ENCODE measurements at places on chromosomes 12 and 14. TPM values are rescaled to one million over a fixed set of nuclear protein-coding genes. Genes with fewer than 3 reads are reported as not detected.
A peak's percentile ranks its signal among the peaks of the same experiment; 100 is the strongest.

Gene RTL1
- total RNA-seq = not detected

GRCh38 chr12:104275689-104276088 is 27.9 kb upstream of the EID3 start:
- DNase-seq = no peak

- peak; percentile 81 for DNase-seq
Measured at GRCh38 chr14:74501135-74501614, 7.6 kb downstream of the ISCA2 start.

- no peak for DNase-seq
Measured at GRCh38 chr12:54282949-54283593, 2.5 kb downstream of the HNRNPA1 start.

- DNase-seq = no peak
Measured at GRCh38 chr14:36672095-36672494, 10.4 kb downstream of the PAX9 start.

- no peak for DNase-seq
Measured at GRCh38 chr12:21459474-21459873, 22.0 kb downstream of the PYROXD1 start.

DNA sequence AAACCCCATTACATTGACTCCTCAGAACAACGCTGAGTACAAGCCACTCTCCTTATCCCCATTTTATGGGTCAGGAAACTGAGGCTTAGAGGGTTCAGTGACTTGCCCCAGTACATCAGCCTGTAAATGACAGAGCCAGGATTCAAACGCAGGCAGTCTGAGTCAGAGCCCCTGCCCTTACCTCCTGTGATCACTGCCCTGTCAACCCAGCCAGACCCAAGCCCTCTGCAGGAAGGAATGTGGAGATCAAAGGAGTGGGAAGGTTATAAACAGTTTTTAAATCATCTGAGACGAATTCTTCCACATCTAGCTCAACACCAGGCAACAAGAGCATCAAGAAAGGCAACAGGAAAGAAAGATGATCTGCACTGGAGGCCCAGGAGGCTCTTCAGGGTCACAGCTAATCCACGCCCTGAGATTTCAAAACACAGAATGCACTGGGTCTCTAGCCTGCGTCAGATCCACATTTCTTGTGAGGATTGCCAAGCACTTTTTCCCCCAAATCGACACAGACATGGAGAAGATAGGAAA is 38.5 kb downstream of the SPTB start:
- DNase-seq = no peak

DNA sequence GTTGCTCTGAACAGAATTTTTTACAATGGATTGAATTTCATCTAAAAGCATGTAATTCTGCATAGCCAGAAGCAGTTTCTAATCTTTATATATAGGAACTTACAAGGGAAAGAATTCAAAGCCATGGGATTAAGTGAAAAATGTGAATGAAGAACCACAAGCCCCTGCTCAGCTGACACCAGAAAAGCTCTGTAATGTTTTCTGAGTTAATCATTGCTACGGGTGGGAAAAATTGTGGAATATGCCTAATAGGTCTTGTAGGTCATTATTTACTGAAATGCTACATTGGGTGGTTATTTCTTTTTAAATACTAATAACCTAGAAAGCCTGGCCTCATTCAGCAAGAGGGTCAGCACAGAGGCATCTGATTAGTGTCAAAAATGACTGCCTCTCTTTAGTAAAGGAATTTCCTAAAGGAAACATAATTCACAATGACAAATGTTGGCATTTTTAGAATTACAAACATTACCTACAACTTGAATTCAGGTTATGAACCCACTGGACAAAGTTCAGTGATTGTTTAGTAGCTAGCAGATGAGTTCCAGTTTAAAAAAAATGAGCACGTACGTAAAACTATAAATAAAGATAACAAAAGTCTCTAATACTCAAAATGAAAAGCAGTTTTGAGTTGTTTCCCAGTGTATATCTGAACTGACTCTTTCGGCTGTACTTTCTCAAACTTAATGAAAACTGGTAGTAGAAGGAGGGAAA is 75.3 kb downstream of the BMP4 start:
- DNase-seq = no peak

DNA sequence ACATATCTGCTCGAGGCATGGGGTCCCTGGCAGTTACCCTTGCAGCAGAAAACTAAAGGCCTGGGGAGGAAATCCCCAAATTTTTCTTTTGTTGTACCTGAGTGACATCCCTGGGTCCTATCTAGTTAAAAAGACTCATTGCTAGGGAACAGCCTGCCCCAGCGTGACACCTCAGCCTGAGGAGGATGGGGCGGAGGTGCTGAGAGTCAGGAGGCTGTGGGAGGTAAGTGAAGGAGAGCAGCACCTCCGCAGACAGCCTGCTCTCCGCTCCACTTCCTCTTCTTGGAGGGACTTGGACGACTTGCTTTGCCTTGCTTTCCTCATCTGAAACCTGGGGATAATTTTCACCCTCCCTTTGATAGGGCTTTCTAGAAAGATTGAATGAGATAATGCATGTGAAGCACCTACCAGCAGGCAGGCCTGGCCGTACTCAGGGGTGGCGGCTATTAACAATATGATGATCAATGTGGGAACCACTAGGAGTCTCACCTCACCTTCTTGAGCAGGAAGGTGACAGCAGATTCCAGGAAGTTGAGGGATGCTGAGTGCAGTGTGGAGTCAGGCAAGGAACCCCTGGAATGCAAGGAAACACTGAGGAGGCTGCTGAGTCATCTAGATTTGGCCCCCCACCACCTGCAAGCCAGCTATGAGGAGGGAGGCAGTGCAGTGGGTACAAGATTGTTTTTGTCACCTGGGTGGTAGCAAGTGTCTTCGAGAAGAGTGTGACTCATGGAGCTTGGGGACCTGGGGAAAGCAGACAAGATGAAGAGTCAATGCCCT is 23.2 kb downstream of the UBE3B start:
- DNase-seq = no peak

- no peak for DNase-seq
Measured at GRCh38 chr14:72652179-72652578, 241.7 kb downstream of the DPF3 start.

Data from Right ventricle myocardium superior (tissue), 1 donor.